BJ (cell line): ENCODE measurements at places on chromosomes 4 and X. TPM values are rescaled to one million over a fixed set of nuclear protein-coding genes. Genes with fewer than 3 reads are reported as not detected.

The ARMCX4 gene
- 2.5 and 3.6 TPM in 2 replicates for polyA plus RNA-seq

The VCX2 gene
- not detected in 2 replicates for polyA plus RNA-seq

GRCh38 chr4:168063031-168063430 lies 29.3 kb upstream of the ANXA10 start:
- no peak for DNase-seq

The PDGFC gene
- polyA plus RNA-seq, result 22.4 and 35.5 TPM in 2 replicates

DNA sequence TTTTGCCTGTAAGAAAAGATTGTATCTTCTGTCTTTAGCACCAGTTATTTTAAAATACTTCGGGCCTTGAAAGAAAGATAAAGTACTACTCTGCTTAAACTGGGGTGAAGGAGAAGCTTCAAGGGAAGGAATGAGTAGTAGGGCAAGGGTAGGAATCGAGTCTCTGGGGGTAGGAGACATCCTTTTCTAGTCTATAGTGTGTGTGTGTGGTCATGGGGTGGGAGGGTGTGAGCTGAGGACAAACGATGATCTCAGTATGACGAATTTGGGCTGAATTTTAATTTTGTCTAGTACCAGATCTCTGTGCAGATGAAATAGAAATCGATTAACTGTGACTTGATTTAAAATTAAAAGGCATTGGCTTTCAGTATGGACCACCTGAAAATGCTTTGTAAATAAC lies 3.3 kb upstream of the MYOZ2 start:
- no peak for DNase-seq

The KCNE5 gene
- 0.06 and 0.32 TPM in 2 replicates for polyA plus RNA-seq

- DNase-seq, result no peak
Measured at GRCh38 chr4:51931461-51931860, 88.5 kb downstream of the DCUN1D4 start.

DNA sequence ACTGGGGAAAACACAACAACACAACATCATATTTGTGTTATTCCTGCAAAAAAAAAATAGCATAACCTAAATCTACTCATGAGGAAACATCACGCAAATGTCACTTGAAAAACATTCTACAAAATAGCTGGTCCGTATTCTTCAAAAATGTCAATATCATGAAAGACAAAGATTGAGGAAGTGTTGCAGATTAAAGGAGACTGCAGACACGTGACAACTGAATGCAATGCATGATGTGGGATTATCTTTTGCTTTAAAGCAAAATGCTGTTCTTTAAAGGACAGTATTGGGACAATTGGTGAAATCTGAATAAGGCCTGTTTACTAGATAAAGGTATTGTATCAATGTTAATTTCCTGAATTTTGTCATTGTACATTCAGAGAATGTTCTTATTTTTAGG lies 157.7 kb downstream of the SMIM20 start:
- no peak for DNase-seq

GRCh38 chrX:151996347-151996746 lies 21.9 kb upstream of the GABRE start:
- no peak for DNase-seq

- DNase-seq, result no peak
Measured at GRCh38 chrX:17403972-17404371, 29.0 kb downstream of the NHS start.

DNA sequence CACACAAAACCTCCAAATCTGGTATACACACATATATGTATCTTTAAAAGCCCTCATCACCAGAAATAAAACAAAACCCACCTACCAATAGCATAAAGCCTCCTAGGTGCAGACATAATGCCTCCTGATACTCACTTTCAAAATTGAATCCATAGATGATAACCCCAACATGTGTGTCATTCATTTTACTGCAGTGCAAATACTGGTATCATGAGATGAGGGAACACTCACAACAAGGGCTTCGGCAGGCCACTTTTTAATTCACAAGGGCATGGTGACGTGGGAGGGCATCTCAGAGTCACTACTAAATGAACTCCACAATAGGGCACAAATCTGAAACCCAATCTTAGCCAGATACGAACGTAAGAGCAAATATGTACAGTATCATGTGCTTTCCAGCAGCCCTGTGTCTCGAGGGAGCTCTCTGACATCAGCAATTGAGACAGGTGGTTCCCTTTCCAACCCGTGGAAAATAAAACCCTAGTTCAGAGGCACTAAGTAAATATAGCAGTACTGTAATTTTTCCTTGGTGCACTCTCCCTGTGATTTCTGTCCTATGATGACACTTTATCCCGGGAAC lies 14.1 kb upstream of the PPARGC1A start:
- DNase-seq, result no peak

DNA sequence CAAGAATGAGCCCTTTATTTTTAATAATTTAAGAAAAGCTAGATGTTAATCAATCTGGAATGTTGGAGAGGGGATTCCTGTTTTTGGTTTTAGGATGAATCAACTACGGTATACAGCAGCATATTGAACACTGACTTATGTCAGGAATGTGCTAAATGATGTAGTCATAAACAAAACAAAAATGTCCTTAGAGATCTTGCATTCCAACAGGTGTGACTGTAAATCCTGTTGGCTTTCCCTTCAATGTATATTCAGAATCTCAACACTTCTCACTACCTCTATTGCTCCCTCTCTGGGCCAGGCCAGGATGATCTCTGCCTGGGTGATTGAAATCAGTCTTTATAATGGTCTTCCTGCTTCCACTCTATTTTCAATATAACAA lies 37.8 kb upstream of the BDH2 start:
- DNase-seq, result no peak

DNA sequence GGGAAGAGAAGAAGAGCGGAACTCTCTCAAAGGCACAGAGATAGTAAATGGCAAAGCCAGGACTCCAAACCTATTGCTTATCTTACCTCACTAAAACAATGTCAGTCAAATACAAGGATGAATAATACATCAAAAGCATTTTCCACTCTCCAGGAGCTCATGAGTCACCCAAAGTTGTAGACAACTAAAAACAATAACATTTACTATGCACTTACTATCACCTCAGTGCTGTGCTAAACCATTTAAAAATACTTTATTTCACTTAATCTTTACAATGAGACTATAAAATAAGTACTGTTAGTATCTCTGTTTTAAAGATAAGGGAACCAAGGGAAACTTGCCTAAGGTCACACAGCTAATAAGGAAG lies 163.2 kb upstream of the SPANXC start:
- no peak for DNase-seq

The SMAD1 gene
- polyA plus RNA-seq, result 26.1 and 27.5 TPM in 2 replicates

The FAT4 gene
- 9.5 and 12.9 TPM in 2 replicates for polyA plus RNA-seq

The RFC1 gene
- polyA plus RNA-seq, result 18.1 and 32.6 TPM in 2 replicates

The SHISA3 gene
- 0.07 TPM in 1 of 2 replicates, not detected in the other for polyA plus RNA-seq

- DNase-seq, result no peak
Measured at GRCh38 chr4:153521478-153521877, 55.3 kb downstream of the TMEM131L start.

GRCh38 chr4:101697266-101697665 lies 93.3 kb upstream of the BANK1 start:
- no peak for DNase-seq

DNA sequence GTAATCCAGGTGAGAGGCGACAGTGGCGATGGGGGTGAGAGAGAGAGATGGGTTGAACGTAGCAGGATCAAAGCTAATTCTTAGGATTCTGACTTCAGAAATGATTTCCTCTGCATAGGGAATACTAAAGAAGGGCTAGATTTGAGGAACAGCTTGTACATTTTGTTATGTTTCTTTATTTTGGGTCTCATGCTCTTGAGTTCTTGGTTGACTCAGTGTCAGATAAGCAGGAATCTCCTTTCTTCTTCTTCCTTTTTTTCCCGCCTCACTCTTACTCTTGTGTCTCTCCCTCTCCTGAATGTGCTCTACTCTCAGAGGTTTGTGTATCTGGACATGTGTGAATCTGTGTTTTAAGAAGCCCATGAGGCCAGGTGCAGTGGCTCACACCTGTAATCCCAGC lies 36.4 kb downstream of the FAM193A start:
- DNase-seq, result no peak

GRCh38 chr4:138692411-138692810 lies 323.2 kb upstream of the NOCT start:
- DNase-seq, result no peak

The TMSB15B gene
- polyA plus RNA-seq, result 4.7 and 6.6 TPM in 2 replicates

DNA sequence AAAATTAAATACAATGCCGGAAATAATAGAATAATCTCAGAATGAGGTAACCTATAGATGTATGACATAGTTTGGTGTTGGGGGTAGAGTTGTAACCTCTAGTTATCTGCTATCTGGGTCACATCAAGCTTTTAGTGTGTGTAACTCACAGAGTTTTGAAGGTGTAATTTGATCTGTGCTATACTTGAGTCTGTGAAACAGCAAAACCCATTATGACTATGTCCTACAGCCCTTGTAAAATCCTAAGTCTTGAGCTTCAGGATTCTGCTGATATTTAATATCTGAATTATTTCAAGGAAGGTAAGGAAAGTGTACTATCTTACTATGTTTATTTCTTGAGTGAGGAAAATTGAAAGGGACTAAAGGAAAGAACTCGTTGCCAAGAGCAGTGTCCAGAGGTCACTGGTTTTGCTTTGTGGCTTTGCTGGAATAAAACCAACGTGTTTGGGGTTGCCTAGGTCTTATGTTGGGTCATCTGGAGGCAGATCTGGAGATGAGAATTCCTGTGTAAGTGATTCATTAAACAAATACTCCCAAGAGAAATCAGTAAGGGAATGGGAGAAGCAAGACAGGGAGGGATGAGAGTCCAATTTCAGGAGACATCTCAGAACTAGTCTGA lies 107.8 kb upstream of the CBLL2 start:
- no peak for DNase-seq

The RGN gene
- polyA plus RNA-seq, result 0.82 and 0.98 TPM in 2 replicates

GRCh38 chr4:52984462-52984881 lies 122.4 kb downstream of the RASL11B start:
- DNase-seq, result no peak

DNA sequence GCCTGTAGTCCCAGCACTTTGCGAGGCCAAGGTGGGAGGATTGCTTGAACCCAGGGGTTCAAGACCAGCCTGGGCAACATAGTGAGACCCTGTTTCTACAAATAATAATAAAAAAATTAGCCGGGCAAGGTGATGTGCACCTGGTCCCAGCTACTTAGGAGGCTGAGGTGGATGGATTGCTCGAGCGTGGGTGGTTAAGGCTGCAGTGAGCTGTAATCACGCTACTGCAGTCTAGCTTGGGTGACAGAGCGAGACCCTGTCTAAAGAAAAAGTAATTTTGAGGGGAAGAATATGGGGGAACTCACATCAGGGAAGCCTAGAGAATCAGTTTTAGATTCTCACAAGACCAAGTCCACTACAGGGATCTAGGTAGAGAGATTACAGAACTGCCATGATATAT lies 28.9 kb upstream of the LCORL start:
- DNase-seq, result no peak

- DNase-seq, result no peak
Measured at GRCh38 chrX:40197071-40197470, 99.3 kb upstream of the BCOR start.

The RADX gene
- polyA plus RNA-seq, result 0.09 and 0.26 TPM in 2 replicates

DNA sequence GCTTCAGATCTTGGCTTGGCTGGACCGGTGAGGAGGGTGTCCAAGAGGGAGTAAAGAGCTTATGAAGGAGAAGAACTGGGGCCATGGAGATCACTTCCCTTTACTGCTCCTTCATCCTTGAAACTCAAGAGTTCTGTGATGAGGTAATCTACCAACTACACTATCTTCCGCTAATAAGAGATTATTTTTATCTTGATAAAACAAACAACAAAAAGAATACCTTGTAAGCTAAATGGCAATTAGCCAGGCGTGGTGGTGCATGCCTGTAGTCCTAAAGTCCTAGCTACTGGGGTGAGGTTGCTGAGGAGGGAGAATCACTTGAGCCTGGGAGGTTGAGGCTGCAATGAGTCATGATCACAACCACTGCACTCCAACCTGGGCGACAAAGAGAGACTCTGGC lies 47.4 kb downstream of the HAUS3 start:
- DNase-seq, result no peak

The SSX2 gene
- not detected in 2 replicates for polyA plus RNA-seq

- DNase-seq, result no peak
Measured at GRCh38 chrX:79182616-79183015, 38.1 kb downstream of the GPR174 start.

GRCh38 chr4:137632842-137633241 lies 100.5 kb upstream of the PCDH18 start:
- no peak for DNase-seq

- DNase-seq, result no peak
Measured at GRCh38 chrX:150913511-150913910, 15.0 kb upstream of the CD99L2 start.

The MOB1B gene
- polyA plus RNA-seq, result 5.6 and 10.5 TPM in 2 replicates

- DNase-seq, result no peak
Measured at GRCh38 chrX:39251995-39252394, 450.7 kb downstream of the MID1IP1 start.

GRCh38 chrX:11423362-11423818 lies 130.2 kb downstream of the AMELX start:
- DNase-seq, result no peak

GRCh38 chrX:12118134-12118533 lies 20.1 kb upstream of the FRMPD4 start:
- DNase-seq, result peak; percentile 31

GRCh38 chrX:38717871-38718270 lies 83.4 kb upstream of the MID1IP1 start:
- no peak for DNase-seq

- DNase-seq, result no peak
Measured at GRCh38 chr4:182576601-182577289, 333.5 kb downstream of the TENM3 start.

GRCh38 chr4:173490817-173491528 lies 39.1 kb downstream of the HAND2 start:
- DNase-seq, result no peak

The NUDT10 gene
- 0.15 and 0.16 TPM in 2 replicates for polyA plus RNA-seq

DNA sequence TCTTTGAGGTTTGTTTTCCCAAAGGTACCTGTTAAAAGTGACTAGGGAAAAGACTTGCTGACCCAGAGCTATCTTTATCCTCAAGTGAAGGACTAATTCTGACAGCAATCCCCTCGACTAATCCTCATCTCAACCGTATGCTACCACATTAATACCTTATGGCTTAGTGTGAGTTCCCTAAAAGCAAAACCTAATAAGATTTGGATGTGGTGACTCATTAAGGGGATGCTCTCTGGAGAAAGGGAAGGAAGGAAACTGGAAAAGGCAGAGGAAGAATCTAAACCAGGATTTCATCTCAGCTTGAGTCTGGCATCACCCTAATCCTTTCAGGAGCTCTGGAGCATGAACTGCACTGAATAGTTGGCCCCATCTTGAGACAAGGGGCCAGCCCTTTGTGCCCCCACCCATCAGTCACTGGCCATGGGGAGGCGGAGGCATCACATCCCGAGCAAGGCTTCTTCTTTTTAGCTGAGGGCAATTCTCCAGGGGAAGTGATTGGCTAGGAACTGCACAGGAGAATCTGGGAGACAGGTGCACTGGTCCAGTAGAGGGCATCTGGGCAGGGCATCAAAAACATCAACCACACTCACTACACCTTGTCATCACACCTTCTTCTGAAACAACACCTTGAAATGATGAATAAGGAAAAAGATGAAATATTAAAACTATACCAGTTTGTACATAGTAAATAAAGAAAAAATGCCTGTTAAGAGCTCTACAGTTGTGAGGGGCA lies 6.9 kb upstream of the BBS7 start:
- DNase-seq, result no peak

DNA sequence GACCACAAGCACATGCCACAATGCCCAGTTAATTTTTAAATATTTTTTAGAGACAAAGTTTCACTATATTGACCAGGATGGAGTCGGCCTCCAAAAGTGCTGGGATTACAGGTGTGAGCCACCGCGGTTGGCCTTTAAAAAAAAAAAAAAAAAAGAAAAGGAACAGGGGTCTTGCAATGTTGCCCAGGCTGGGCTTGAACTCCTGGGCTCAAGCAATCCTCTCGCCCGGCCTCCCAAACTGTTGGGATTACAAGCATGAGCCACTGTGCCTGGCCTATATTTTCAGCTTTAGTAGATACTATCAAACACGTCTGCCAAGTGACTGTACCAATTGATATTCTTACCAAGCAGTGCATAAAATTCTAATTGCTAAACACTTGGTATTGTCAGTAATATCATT lies 8.8 kb downstream of the UGDH start:
- DNase-seq, result no peak

The CXorf65 gene
- not detected in 2 replicates for polyA plus RNA-seq
